ENCODE measurements at places on chromosomes 2 and 18. TPM values are rescaled to one million over a fixed set of nuclear protein-coding genes. Genes with fewer than 3 reads are reported as not detected.

SANBR gene
- total RNA-seq = 11.5 TPM

DNA sequence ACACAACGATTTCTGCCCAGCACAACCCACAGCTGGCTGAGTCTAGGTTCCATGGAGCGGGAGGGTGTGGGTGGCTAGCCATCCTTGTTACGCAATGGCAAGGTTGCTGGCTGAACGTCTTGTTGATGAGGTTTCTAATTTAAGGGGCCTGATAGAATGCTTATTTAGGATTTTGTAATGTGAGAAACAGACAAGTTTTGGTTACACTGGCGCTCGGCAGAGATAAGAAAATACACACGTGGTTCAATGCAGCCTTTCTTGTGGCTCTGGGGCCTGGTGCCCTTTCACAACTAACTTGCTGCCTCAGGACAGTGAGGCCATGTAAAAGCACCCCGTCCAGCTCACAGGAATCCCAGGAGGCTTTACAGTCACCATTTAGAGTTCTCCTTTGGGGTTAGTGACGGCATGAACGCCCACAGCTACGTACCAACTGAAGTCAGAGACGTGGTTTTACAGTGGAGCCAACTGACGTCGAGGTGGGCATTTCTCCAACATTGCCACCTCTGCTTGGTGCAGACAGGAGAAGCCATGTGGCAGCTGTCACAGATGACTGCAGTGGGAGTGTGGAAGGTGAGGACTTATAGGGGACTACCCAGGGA, 29.7 kb upstream of the PIEZO2 start:
- H3K4me1 ChIP-seq = no peaks in the 10 kb centered on the region
- DNase-seq = no peak
- no peak overlapping the region for H3K4me3 ChIP-seq
- H3K36me3 ChIP-seq = no peaks in the 10 kb centered on the region
- no peak overlapping the region for H3K27ac ChIP-seq

PROM2 gene
- 24.7 TPM for total RNA-seq

DNA sequence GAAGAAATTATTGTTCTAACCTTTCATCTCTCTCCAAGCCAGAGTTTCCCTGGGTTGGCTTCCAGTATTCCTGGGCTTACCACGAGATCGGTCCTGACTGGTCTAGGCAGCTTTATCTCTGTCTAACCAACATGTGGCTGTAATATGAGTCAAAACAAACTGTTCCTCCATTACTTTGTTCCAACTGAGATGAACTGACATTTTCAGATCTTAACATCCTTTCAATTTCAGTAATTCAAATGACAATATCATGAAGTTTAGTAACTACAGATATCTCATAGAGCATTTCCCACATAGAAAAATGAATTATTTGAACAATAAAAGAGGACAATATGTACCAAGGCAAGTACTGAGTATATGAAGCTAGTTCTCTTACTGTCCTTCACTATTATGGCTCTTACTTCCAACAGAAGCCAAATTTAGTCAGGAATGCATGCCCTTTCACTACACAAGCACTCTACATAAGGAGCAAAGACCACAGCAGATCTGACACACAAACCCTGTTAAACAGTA, 15.5 kb downstream of the SLC25A12 start:
- H3K36me3 ChIP-seq = peaks cover 5% of the 10 kb centered on the region
- DNase-seq = no peak
- H3K27ac ChIP-seq = no peak overlapping the region
- H3K4me3 ChIP-seq = no peak overlapping the region
- H3K27me3 ChIP-seq = no peaks in the 10 kb centered on the region
- no peaks in the 10 kb centered on the region for H3K4me1 ChIP-seq

FABP1 gene
- total RNA-seq = not detected

CNDP1 gene
- total RNA-seq = not detected

NOL4 gene
- not detected for total RNA-seq

DNA sequence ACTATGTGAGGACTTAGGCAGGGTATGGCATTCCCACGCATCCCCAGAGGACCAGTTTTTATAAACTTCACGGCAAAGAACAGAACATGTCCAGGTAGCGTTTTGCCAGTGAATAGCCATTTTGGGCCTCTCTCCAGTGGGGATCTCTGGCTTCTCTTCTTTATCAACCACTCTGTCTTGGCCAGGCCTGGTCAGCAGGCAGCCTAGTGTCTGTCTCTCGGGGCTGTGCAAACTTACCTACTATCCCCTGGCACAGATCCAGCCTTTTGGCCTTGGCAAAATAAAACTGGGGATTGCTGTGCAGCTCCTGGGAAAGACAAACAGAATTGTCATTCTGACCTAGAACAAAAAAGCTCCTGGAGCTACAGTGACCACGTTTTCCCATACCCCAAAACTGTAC, 14.5 kb downstream of the CAPN14 start:
- no peaks in the 10 kb centered on the region for H3K36me3 ChIP-seq
- H3K27ac ChIP-seq = no peak overlapping the region
- no peak overlapping the region for H3K4me3 ChIP-seq
- DNase-seq = no peak
- H3K27me3 ChIP-seq = peaks cover 71% of the 10 kb centered on the region
- H3K4me1 ChIP-seq = no peaks in the 10 kb centered on the region

SLC4A3 gene
- 20.2 TPM for total RNA-seq

COL4A3 gene
- total RNA-seq = 17.6 TPM

STARD7 gene
- 123 TPM for total RNA-seq

GRCh38 chr2:238853218-238853617, 5.3 kb downstream of the TWIST2 start:
- no peaks in the 10 kb centered on the region for H3K4me1 ChIP-seq
- DNase-seq = no peak
- no peak overlapping the region for H3K27ac ChIP-seq
- H3K4me3 ChIP-seq = no peak overlapping the region
- H3K36me3 ChIP-seq = no peaks in the 10 kb centered on the region

CD207 gene
- total RNA-seq = not detected

DNA sequence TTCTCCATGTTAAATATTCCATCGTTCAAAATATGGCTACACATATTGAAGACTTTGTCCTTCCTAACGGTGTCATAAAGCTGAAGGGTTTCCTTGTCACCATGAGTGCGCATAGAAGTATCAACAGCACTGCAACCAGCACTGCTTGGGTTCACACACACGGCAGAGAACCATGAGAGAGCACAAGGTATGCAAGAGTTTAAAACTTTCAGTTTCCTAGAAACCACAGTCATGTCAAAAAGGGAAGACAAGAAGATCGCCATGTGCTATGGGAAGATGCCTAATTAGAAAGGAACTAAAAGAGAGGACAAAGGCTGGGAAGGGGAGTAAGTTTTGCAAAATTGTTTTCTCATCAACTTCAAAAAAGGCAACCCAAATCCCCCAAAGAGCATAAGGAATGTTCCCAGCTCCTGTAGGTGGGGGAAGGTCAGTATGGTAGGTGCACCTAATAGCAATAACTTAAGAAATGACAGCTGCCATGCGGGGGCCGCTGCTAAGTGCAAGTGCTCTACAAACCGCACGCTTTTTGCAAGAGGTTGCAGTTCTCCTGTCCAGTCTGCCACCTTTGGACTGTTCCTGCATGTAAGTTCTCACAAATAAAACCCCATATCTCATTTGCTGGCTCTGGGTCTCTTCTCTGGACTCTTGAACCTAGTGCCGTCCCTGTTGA, 136.8 kb downstream of the TMEM163 start:
- H3K27ac ChIP-seq = no peak overlapping the region
- peaks cover 8% of the 10 kb centered on the region for H3K4me1 ChIP-seq
- H3K4me3 ChIP-seq = no peak overlapping the region
- no peak for DNase-seq
- no peaks in the 10 kb centered on the region for H3K36me3 ChIP-seq

GRCh38 chr2:156339865-156340264, 7.3 kb upstream of the NR4A2 start:
- no peak overlapping the region for H3K4me3 ChIP-seq
- H3K27ac ChIP-seq = peak overlapping the region; percentile 95
- H3K27me3 ChIP-seq = no peaks in the 10 kb centered on the region
- H3K36me3 ChIP-seq = peaks cover 45% of the 10 kb centered on the region

APCDD1 gene
- 0.51 TPM for total RNA-seq

- no peak overlapping the region for H3K27ac ChIP-seq
- no peak overlapping the region for H3K4me3 ChIP-seq
- no peaks in the 10 kb centered on the region for H3K36me3 ChIP-seq
- no peak for DNase-seq
Measured at GRCh38 chr18:74489676-74490075, 6.5 kb upstream of the CNDP2 start.

RIT2 gene
- not detected for total RNA-seq

GRCh38 chr2:25387876-25388449, 46.2 kb upstream of the DNMT3A start:
- DNase-seq = no peak
- peaks cover 5% of the 10 kb centered on the region for H3K36me3 ChIP-seq
- H3K4me3 ChIP-seq = no peak overlapping the region
- no peaks in the 10 kb centered on the region for H3K27me3 ChIP-seq
- no peaks in the 10 kb centered on the region for H3K4me1 ChIP-seq
- no peak overlapping the region for H3K27ac ChIP-seq

DNA sequence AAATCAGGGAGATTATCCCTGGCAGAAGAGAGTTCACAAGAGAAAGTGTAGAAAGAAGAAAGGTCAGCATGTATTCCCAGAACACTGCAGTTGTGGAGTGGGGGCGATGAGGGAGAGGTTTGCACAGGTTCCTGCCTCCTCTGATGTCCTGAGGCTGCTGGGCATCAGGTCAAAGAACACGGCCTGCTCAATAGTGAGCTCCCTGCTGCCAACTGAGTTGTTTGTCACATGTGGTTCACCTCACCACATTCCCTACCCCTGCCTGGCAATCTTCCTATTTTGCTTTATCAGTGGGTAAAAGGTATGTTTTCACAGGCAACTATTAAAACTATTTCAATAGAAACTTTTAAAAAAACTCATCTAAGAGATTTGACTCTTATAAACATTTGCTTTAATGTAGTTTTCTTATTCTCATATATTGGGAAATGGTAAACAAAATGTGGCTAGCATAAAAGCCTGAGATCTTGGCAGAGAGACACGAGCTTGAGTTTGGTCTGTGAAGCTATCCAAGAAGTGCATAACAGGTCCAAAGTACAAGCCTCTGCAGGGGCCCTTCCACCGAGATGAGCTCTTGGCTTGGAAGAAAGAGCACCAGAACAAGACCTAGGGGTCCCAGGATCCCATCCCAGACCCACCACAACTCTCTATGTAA, 123.9 kb upstream of the SRD5A2 start:
- no peaks in the 10 kb centered on the region for H3K36me3 ChIP-seq
- no peak for DNase-seq
- no peak overlapping the region for H3K4me3 ChIP-seq
- H3K27me3 ChIP-seq = peaks cover 10% of the 10 kb centered on the region

C2orf72 gene
- 0.66 TPM for total RNA-seq

DNA sequence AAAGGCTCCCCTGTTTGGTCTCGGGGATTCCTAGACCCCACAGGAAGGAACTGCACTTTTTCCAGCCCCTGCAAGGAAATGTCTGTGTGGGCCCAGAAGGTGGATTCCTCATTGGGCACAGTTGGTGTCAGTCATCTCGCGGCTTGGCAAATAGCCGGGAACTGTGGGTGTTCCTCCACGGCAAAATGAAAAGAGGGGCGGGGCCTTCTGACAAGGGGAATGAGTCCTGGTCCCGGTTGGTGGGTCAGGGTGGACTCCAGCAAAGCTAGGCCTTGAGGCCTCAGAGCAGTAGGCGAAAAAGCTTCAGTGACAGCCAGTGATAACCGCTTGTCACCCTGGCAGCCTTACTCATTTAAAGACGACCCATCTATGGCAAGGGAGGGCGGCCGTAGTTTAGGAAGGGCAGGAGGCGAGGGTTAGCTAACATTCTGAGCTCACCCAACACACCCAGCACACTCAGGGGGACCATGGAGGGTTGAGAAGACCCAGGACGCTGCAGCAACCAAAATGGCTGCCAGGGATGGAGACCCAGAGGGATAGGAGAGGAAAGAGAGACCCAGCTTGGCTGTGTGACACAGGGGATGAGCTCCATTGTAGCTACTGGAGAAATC, 16.5 kb downstream of the SLC4A3 start:
- H3K4me1 ChIP-seq = peaks cover 28% of the 10 kb centered on the region
- H3K36me3 ChIP-seq = peaks cover 13% of the 10 kb centered on the region
- no peak overlapping the region for H3K27ac ChIP-seq
- no peak overlapping the region for H3K4me3 ChIP-seq
- no peak for DNase-seq

DNA sequence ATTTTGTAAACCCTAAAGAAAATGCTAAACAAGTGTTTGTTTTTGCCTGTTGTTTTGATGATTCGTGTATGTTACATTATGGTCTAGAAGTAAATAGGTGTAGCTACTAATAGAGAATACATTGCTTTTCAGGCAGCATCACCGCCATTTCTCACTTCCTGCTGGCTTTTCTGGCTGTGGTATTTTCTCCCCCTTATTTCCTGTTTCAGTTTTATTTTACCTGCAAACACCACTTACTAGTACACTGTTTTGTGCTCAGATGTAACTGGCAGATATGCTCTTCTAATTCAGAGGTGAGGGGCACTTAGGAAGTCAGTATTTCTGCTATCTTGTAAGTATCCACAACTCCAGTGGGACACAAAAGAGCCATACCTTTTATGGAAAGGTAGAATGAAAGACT, 38.1 kb upstream of the SLC3A1 start:
- H3K4me3 ChIP-seq = no peak overlapping the region
- no peaks in the 10 kb centered on the region for H3K27me3 ChIP-seq
- no peak overlapping the region for H3K27ac ChIP-seq
- DNase-seq = no peak
- peaks cover 5% of the 10 kb centered on the region for H3K36me3 ChIP-seq

GRCh38 chr2:3102081-3102921, 275.3 kb downstream of the EIPR1 start:
- no peaks in the 10 kb centered on the region for H3K27me3 ChIP-seq
- H3K4me1 ChIP-seq = no peaks in the 10 kb centered on the region
- H3K36me3 ChIP-seq = no peaks in the 10 kb centered on the region
- DNase-seq = no peak
- H3K27ac ChIP-seq = no peak overlapping the region
- no peak overlapping the region for H3K4me3 ChIP-seq

CCDC74B gene
- total RNA-seq = 2.1 TPM

- H3K27me3 ChIP-seq = no peaks in the 10 kb centered on the region
- H3K36me3 ChIP-seq = no peaks in the 10 kb centered on the region
- H3K27ac ChIP-seq = no peak overlapping the region
- DNase-seq = no peak
Measured at GRCh38 chr2:42879913-42880737, 87.7 kb upstream of the HAAO start.

Measured in Calu3 (cell line).